ENCODE measurements at places on chromosomes 2 and 18.

- DNase-seq = no peak
Observed at GRCh38 chr2:212811036-212811805, 272.6 kb upstream of the ERBB4 start.

GRCh38 chr2:72988726-72989273, 71.5 kb downstream of the EMX1 start:
- DNase-seq = no peak

DNA sequence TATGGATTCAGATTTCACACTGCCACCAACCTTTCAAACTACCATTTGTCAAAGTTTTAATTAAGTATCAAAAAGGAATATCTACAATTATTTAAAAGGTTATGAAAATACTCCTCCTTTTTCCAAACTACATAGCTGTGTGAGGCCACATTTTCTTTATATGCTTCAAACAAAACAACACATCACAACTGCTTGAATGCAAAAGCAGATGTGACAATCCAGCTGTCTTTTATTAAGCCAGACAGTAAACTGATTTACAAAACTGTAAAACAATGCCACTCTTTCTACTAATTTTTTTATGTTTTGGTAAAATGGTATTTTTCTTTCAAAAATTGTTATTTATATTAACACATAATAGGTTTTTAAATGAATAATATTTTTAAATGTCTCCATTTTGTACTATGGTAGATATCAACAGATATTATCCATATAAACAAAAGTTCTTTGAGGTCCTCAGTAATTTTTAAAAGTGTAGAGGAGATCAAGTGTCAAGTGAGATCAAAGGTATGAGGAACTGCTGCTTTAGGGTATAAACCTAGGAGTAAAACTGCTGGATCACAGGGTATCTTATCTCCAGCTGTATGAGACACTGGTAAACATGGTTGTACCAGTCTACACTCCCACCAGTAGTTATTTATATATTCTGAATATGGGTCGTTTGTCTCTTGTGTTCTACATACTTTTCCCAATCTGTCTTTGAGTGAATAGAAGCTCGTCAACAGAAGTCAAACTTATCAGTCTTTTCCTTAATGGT, 68.8 kb upstream of the SERTAD2 start:
- DNase-seq = no peak

DNA sequence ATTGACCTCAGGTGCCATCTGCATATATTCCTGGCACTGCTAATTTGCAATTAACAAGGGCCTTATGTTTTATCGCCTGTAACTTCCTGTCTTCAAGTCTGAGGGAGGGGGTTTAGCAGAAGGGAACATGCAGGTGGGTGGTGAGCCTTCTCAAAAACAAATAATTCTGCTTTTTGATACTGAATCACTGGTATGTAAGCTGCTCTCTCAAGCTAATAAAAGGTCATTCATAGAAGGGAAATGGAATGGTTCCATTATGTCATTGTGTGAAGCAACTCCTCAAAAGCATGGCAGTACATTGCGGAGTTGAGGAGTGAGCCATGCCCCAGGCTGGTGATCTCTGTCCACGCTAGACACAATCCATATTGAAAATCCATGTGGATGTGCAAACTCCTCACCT, 414.8 kb upstream of the ID2 start:
- no peak for DNase-seq

DNA sequence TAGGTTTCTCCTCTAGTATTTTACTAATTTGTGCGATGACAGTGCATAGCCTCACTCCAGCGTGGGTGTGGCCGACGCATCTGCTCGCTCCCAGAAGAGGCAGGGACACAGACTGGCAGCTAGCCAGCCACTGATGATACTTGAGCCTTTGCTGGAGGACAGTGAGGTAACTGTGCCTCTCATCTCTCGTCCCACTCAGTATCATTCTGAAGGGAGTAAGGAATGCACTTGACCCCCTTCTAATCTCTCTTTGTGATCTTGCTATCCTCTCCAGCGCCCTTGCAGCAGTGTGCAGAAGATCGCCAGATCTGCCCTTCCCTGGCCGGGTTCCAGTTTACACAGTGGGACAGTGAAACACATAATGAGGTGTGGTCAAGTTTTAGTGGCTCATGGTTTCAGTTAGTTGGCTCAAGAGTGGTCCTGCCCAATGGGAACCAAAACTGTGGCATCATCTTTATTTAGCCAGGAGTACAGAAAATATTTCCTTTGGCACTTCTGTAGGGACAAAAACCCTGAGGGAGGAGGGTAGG, 17.5 kb downstream of the NCAPH start:
- DNase-seq = no peak

DNA sequence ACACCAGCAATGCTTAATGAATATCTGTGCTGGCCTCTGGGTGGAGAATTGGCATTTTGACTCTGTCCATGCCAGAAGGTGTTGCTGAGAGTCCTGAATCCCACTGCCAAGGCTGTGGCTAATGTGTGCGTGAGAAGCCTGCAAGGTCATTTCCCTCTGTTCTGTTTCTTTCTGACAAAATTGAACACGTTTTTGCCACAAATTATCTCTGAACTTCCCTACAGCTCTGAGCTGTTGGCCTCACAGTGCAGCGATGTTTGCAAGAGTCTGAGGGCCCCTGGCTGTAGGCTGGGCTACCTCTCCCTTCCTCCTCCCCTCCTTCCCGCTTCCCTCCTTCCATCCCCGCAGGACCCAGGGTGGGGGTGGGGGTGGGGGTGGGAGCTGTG, 154.1 kb upstream of the HS6ST1 start:
- no peak for DNase-seq

DNA sequence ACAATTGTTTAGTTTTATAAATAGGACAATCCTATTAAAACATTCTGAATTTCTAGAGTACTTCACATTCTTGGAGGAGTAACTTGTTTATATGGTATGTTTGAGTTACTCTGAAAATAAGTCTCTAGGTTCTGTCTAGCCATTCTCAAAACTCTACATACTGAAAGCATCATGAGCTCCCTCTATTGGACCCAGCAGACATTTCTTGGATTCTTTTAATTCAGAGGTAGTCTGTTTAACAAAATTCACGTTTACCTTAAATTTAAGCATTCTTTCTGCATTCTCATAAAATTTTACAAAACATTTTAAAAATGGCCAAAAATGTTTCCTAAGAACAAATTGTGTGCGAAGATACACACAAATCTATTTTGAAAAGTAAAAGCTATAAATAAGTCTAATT, 15.3 kb downstream of the SP9 start:
- no peak for DNase-seq

DNA sequence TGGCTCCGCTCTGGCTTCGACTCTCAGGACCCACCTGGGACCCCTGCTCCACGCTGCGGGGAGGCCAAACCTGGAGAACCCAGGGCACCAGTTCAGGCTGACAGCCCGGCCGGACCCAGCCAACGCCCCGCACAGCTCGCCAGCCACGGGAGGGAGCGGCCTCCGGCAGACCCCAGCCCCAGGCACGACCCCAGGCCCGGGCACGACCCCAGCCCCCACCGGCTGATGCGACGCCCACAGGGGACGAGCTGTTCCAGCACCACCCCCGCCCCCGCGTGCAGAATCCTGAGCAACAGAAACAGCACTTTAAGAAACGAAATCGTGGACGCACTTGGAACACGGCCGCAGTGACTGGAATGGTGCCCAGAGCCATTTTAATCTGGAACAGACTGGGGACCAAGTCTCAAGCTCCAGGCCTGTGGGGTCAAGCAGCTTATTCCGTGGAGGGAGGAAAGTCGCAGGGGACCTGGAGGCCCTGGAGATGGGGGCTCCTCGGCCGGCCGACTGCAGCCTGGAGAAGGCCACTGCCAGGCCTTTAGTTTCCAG, 74.2 kb downstream of the MBP start:
- DNase-seq = no peak

DNA sequence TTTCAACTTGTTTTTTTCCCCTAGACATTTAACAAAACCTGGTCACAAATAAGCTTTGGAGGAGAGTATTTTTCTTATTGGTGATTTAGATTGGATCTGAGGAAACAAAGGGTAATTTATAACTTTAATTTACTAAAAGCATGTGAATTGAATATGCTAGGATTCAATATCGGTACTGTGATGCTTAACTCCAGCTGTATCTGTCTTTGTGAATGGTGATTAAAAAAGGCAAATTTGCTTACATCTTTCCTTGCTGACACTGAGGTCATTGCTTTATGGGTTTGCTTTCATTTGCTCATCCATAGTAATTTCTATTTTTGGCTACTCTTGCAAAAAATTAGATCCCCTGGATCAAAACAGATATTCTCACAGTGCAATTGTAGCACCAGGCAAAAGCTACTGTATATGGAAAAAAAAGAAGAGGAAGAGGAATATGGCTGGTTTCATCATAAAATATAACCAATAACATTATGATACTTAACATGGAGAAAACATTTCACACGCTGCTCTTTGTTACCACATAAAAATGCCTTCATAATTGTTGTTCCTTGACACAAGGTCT, 832.0 kb upstream of the ZEB2 start:
- DNase-seq = no peak

GRCh38 chr2:151374436-151374835, 17.0 kb downstream of the TNFAIP6 start:
- no peak for DNase-seq

GRCh38 chr18:9542924-9543323, 67.6 kb downstream of the RALBP1 start:
- no peak for DNase-seq

DNA sequence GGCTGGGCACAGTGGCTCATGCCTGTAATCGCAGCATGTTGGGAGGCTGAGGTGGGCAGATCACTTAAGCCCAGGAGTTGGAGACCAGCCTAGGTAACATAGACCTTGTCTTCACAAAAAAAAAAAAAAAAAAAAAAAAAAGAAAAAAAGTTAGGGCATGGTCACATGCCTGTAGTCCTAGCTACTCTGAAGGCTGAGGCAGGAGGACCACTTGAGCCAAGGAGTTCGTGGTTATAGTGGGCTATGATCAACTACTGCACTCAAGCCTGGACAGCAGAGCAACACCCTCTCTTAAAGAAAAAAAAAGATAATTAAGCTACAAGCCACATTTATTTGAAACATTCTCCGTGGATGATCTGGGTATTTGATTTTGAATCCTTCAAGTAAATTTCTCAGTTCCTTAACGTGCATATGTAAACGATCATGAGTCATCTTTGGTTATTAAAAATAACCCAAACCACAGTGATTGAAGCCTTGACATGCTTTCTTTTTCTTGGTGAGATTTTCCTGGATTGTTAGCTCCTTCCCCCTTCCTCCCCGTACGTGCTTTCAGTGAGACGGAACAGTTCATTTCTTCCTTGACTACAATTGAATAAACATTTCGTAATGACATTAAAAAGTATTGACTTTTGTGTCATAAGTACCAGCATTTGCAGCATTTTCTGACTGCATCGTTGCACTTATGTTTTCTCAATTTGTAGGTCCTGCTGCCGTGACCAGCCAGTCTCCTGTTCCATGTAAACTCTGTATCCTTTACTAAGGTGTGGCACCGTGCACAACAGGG, 20.3 kb downstream of the RMC1 start:
- DNase-seq = no peak

DNA sequence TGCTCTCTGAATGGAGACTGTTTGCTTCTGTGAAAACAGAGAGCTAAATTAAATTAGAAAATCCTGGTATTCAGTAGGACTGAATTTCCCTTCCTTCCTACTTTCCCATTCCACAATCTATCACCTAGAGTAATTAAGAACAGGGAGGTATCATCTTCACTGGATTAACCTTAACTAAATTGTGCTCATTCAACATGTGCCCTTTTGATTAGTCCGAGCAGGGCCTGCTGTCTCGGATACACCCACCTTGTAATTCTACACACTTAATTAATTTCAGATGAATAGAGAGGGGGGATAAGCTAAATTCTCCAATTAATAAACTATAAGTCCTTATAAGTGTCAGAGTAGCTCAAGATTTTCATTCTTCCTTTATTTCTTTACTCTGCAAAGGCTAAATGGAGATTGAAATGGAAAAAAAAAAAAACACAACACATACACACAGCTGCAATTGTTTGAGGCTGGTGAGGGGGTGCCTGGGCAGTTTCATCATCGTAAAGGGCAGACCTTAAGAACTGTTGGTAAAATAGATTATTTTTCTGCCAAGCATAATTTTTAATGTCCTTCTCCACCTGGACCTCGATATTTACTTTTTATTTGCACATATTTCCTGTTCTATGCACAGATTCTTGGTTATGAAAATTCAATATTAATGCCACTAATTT, 157.1 kb upstream of the SIX2 start:
- no peak for DNase-seq

DNA sequence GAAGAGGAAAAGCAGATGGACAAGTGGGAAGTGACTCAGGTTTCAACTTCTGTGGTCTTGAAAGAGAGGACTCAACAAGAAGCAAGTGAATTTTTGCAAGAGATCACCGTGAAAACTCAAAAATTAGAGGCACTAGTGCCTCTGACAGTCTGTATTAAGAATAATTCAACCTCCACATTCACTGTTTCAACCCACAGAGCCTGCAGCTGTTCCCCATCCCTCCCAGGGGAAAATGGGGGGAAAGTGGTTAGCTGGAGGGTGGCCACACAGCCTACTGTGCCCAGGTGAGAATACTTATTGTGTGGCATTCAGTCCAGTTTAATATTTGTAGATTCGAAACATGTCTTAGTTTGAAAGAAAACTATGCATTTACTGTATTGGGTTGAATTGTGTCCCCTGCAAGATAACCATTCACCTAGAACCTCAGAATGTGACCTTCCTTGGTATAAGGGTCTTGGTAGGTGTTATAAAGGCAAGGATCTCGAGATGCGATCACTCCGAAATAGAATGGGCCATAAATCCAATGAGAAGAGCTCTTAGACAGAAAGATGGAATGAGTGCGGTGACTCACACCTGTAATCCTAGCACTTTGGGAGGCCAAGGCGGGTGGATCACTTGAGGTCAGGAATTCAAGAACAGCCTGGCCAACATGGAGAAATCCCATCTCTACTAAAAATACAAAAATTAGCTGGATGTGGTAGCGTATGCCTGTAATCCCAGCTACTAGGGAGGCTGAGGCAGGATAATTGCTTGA, 94.3 kb downstream of the IRS1 start:
- no peak for DNase-seq

GRCh38 chr2:82789851-82790205, 1669.3 kb downstream of the SUCLG1 start:
- no peak for DNase-seq

- no peak for DNase-seq
Observed at GRCh38 chr18:12253663-12254135, 462 bp upstream of the CIDEA start.

Data from T-helper 1 cell (primary cell).